ENCODE measurements at places on chromosomes 3 and 15. TPM values are rescaled to one million over a fixed set of nuclear protein-coding genes. Genes with fewer than 3 reads are reported as not detected.

ATP10A gene
- 13.2 TPM for total RNA-seq

NR2E3 gene
- not detected for total RNA-seq

DNA sequence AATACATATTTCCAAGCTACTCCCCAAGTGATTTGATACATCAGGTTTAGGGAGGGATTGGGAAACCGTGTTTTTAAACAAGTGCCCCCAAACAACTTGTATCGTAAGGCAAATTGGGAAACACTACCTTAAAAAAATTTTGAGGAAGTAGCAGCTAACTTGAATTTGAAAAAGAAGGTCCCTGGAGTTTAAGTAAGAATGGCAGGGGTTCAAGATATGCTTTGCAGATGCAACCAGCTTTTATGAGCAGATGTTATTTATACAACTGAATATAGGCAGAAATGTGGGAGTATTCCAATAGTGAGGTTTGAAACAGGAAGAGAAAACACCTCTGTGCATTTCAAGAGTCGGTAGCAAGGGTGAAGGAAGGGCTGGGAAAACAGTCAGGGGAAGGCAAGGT lies 139.6 kb downstream of the IL20RB start:
- no peak for DNase-seq

- DNase-seq = no peak
These were observed 23.0 kb upstream of the GOLGA6C start for GRCh38 chr15:75235051-75235673.

DNA sequence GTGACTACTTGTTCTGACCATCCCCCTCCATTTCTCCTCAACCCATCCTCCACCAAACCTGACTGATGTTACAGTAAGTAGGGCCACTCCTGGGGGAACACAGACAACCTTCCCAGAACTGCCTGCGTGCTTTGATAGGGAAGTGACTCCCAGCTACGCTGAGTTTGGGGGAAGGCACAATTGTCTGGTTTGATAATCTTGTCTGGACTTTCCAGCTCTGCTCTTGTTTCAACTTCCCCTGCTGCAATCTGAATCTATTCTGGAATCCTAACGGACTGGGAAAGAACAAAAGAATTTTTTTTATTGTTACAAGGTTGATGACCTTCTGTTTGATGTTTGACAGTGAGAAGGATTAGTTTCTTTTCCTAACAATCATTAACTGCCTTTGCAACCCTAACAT lies 895.6 kb downstream of the ROBO1 start:
- peak; percentile 26 for DNase-seq

DNA sequence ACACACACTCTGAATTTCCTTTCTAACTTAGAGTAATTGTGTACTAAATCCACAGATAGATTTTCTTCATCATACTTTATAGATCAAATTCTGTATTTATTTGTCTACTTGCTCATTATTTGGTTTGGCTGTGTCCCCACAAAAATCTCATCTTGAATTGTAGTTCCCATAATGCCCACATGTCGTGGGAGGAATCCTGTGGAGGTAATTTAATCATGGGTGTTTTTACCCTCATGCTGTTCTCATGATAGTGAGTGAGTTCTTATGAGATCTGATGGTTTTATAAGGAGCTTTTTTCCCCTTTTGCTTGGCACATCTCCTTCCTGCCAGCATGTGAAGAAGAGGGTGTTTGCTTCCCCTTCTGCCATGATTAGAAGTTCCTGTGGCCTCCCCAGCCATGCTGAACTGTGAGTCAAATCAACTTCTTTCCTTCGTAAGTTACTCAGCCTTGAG lies 198.3 kb upstream of the TGFBR2 start:
- no peak for DNase-seq
